ENCODE measurements at places on chromosomes 3 and 15. TPM values are rescaled to one million over a fixed set of nuclear protein-coding genes. Genes with fewer than 3 reads are reported as not detected.

Gene CCR5
- total RNA-seq = not detected

Gene DUOXA2
- total RNA-seq = not detected

Gene CLDN11
- total RNA-seq = 8.7 TPM

Gene GOLGA6L9
- total RNA-seq = 5.8 TPM

DNA sequence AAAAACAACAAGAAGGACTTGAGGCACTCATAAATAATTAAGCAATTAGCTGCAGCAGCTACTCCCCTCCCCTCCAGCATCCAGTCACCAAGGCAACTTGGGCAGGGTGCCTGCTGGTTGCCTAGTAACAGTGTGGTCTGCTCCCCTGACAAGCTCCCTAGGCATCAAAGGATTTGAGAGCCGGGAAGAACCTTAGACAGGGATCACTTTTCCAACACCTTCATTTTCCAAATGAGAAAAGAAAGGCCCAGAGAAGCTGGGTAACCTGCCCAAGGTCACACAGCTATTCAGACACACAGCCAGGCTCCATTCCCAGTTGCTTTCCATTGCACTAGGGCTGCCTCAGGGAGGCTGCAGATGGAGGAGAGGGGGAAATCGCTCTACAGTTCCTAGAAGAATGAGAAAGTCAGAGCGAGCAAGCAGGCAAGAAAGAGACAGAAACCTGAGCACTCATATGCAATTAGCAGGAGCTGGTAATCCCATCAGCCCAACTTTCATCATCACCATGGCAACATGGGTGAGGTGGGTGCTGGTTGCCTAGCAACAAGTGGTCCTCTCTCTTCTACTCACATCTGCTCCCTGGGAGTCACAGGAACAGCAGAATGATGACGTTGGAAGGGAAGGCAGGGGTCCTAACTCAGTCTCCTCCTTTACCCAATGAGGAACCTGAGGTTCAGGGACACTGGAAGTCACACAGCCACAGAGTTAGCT is 3.6 kb upstream of the EIF4E3 start:
- peaks cover 14% of the 10 kb centered on the region for H3K36me3 ChIP-seq
- no peak overlapping the region for H3K27ac ChIP-seq
- no peak for DNase-seq
- no peak overlapping the region for H3K4me3 ChIP-seq

DNA sequence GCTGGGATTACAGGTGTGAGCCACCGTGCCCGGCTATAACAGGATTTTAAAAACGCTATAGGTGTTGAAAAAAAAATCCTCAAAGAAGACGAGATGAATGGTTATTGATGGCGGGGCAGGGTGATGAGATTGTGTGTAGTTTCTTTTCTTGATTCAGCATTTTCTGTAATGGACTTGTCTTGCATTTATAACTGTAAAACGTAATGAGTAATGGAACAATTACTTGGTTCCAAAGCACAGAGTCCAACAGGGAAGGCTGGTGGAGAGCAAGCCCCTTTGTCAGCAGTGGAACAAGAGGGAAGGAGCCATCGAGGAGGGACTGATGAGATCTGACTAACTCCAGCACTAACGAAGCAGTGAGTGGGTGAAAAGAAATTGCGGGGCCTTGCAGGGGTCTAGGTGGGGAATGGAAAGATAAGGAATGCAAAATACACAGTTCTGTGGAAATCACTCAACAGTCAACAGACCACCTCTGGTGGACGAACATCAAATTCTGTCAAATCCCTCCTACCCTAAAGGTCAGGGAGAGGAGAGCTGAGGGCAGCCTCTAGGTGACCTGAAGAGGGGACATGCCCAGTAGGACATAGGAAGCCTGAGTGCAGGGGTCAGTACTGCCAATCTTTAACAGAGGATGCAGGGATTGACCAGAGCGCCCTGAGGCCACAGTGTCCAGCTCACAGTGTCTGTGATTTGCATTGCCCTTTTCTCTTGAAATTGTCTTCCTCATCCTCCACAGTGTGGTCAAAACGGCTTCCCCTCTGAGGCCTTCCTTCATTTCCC is 23.1 kb upstream of the CDCP1 start:
- H3K4me1 ChIP-seq = peaks cover 23% of the 10 kb centered on the region
- no peak overlapping the region for H3K27ac ChIP-seq
- no peak overlapping the region for H3K4me3 ChIP-seq
- no peaks in the 10 kb centered on the region for H3K27me3 ChIP-seq

- no peaks in the 10 kb centered on the region for H3K4me1 ChIP-seq
- no peak overlapping the region for H3K4me3 ChIP-seq
- H3K27ac ChIP-seq = no peak overlapping the region
- peaks cover 43% of the 10 kb centered on the region for H3K27me3 ChIP-seq
Observed at GRCh38 chr3:55481744-55482495, 5.2 kb downstream of the WNT5A start.

DNA sequence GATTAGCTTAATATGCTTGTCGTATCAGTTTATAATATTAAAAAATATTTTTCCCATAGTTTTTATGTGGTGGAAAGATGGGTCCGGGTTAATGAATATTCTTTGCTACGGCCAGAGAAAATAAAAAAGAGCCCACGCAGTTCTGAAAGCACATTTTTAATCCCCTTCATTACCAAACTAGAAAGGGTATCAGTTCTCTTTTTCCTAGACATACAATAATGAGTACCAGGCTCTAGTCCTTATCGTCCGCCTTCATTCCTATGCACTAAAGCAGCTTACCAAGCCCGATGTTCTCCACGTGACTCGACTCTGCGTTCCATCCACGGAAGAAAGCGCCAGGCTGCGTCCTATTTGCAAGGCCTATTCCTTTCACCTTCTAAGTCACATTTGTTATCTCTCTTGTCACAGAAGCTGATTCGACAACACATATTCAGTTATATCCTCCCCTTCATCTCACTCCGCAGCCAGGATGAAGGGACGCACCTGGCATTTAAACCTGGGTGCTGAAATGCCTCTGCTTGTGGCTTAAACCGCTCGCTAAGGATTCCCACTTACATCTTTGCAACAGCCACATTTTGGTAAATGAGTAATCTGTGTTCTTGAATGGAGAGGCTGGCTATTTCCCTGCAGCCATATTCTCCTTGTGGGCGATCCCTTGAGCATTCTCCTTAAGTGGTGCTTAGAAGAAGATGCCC is 257.0 kb downstream of the CD47 start:
- H3K36me3 ChIP-seq = no peaks in the 10 kb centered on the region
- DNase-seq = no peak
- H3K4me1 ChIP-seq = no peaks in the 10 kb centered on the region
- H3K27me3 ChIP-seq = peaks cover 25% of the 10 kb centered on the region

DNA sequence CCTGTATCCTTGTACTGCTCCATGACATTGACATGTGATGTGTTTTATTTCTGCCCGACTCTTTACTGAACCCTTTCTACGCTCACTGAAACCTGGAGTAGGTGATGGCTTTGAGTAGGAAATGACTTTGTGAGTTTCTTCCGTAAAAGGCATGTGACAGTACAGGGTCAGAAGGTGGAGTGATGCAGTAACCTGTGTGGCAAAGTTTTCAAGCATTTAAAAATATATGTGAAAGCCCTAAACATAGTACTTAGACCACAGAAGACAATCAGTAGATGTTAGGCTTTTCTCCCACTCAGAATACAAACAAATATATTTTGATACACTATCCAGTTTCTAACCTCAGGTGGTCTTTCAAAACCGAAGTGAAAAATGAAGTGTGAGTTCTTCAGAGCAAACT is 31.3 kb upstream of the SACM1L start:
- peaks cover 9% of the 10 kb centered on the region for H3K4me1 ChIP-seq
- no peak overlapping the region for H3K27ac ChIP-seq
- no peaks in the 10 kb centered on the region for H3K27me3 ChIP-seq
- H3K4me3 ChIP-seq = no peak overlapping the region
- H3K36me3 ChIP-seq = no peaks in the 10 kb centered on the region

DNA sequence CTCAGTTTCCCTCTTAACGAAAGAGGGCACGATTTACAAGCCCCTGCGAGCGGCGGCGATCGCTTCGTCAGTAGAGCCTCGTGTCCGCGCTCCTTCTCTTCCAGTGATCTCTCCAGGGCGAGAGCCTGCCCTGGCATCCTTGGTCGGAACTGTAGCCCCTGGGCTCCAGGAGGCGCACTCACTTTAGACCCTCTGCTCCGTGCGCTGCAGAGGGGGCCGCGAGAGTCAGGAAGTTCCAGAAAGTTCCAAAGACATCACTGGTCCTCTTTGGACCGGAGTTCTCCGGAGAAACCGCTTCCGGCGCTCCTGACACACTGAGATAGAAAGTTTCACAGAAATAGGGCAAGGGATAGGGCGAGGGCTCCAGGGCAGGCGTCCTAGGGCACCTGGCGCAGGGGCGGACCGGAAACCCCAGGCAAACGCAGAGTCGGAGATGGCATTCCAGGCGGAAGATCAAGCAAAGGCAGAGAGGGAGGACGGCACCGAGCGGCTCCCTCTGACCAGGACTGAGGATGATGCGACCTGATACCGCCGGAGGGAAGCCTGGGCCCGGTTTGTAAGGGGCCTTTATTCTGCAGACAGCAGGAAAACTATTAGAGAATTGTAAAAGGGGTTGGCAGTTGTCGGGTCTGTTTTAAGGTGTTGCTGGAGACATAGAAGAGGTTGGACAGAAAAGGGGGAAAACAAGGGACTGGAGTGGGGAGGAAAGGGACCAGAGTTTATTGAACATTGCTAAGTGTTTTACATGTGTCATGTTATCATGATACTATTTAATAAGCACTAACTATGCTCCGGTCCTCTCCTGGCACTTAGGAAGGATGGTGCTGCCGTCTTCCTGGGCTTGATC is 1.3 kb upstream of the CPEB1 start:
- H3K4me1 ChIP-seq = peaks cover 9% of the 10 kb centered on the region
- peak overlapping the region; percentile 59 for H3K4me3 ChIP-seq
- H3K27me3 ChIP-seq = peaks cover 47% of the 10 kb centered on the region
- no peak for DNase-seq

DNA sequence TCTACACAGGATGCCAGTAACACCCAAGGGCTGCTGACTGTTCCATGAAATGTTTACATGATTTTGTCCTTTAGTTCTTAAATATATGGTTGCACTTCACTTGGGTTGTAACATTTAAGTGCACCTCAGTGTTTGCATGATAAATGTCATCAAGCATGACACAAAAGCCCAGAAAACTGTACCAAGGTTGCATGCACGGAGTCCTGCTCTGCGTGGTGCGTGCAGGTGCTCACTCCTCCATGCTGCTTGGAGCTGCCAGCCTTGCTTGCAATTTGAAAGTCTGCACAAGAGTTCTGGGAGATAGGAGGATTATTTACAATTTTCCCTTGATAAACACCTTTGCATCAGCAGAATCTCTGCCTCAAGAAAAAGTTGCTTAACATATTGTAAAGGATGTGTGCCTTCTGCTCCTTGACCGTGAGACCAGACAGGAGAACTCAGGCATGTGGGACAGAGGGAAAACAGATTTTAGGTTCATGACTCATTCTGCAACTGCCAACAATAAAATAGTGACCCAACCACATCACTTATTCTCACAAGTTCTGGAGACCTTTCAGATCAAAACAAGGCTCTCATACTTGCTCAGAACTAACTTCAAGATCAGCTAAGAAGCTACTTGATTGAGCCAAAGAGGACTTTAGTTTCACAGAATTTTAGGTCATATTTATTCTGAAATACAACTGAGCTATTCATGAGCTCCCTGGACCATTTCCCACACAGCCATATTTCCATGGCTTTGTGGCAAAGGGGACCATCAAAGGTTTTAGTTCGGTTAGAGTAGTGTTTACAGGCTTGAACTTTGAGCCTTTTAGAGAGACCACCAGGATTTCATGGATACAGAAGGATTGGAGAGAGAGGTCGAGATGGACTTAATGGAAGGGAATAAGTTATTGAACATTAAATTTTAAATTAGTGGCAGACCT is 128.4 kb upstream of the ZBED2 start:
- H3K4me1 ChIP-seq = peaks cover 15% of the 10 kb centered on the region
- H3K27me3 ChIP-seq = no peaks in the 10 kb centered on the region
- H3K27ac ChIP-seq = peak overlapping the region; percentile 71
- H3K36me3 ChIP-seq = no peaks in the 10 kb centered on the region
- no peak for DNase-seq
- H3K4me3 ChIP-seq = no peak overlapping the region

DNA sequence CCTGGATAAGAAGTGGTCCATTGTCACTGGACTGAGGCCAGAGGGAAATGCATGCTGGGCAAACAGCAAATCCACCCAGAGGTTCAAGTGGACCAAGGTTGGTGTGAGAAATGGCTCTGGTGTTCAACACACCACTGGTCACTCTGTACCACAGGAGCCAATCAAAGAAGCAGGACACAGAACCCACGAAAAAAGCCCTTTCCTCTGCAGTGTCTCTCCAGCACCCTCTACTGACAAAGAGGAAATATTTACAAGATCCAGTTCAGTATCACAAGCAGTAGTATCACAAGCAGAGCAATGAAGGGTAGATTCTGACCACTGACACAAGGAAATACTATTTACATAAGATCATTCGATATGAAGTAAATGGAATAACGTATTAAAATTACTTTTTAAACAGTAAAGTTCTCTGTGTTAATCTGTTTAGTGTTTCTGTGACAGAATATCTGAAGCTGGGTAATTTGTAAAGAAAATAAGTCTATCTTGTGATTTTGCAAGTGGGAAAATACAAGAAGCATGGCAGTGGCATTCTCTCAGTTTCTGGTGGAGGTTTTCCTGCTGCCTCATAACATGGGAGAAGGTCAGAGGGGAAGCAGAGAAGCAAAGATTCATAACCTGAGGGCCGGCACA is 390.7 kb downstream of the EFHB start:
- H3K36me3 ChIP-seq = no peaks in the 10 kb centered on the region
- H3K27ac ChIP-seq = no peak overlapping the region
- peak; percentile 5 for DNase-seq
- H3K4me3 ChIP-seq = no peak overlapping the region
- H3K27me3 ChIP-seq = peaks cover 8% of the 10 kb centered on the region

- H3K27me3 ChIP-seq = no peaks in the 10 kb centered on the region
- DNase-seq = no peak
- no peaks in the 10 kb centered on the region for H3K36me3 ChIP-seq
- no peak overlapping the region for H3K4me3 ChIP-seq
- no peak overlapping the region for H3K27ac ChIP-seq
Observed at GRCh38 chr3:171565481-171566058, 105.4 kb upstream of the TNIK start.

DNA sequence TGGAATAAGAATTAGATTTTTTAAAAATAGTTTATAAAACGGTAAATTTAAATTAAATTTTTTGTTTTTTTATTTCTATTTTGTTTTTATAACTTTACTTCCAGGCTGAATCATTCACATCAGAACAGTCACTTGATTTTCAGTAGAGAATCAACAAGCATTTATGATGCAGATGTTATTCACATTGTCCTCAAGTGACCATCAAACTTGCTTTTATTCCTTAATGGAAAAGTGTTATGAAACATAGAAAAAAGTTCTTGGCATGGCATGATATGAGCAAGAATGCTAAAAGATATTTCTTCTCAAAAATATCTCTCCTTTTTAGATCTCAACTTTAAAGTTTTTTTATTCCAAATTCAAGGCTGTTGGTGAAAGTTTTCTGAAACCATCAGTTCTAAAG is 70.9 kb upstream of the TGFBR2 start:
- H3K27ac ChIP-seq = no peak overlapping the region
- H3K27me3 ChIP-seq = no peaks in the 10 kb centered on the region
- H3K36me3 ChIP-seq = peaks cover 8% of the 10 kb centered on the region
- no peak for DNase-seq
- peaks cover 11% of the 10 kb centered on the region for H3K4me1 ChIP-seq
- H3K4me3 ChIP-seq = no peak overlapping the region
